Hindlimb muscle (tissue), 1 donor: ENCODE measurements at places on chromosomes 4 and X. TPM values are rescaled to one million over a fixed set of nuclear protein-coding genes. Genes with fewer than 3 reads are reported as not detected.

DNA sequence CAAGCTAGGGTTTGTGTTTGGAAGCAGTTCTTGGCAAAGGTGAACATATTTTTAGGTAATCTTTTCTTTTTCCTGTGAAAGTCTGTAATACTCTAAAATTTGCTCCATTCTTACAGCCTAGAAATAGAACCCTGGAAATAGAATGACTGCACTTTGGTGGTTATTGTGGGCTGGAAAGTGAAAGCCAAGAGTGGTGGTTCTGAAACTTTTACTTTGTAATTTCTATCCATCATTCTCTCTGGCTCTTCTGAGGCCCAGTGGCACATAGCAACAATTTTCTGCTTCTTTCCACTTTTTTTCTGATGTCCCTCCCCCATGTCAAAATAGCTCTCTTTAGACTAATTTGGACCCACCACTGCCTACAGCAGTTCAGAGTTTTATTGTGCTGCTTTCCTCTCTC lies 300.4 kb upstream of the RPS6KA3 start:
- DNase-seq, result no peak

DNA sequence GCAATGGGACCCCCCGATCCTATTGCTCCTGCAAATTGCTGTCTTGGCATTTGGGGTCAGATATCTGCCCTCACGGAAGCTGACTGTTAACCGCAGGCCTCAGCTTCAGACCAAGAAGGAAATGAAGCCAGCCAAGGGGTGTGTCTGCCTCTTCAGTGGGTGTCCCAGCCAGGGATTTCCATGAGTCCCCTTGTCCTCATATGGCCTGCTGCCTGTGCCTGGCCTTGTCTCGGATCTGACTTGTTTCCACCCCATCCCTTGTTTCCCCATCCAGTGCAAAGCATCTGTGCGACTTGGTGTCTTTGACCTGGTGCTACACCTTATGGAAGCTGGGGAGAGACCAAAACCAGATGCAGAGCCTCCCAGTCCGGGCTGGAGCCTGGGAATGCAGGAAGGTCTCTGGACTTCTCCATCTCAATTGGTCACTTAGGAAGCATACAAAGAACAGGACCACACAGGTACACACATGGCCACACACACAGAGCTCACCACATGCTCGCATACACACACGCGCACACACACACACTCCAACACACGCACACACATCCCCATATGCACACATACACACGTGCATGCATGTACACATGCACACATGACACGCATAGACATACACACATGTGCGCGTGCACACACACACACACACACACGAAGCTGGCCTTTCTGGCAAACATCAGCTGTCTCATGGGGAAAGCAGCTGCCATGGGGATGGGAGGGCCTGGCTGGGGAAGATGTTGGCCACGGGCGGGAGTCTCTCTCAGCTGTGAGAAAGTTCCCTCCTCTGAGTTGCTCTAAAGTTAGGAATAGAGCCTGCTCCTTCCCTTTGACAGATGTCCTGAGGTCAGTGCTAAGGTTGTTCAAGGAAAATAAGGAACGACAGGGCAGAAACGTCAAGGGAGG lies 65.5 kb downstream of the CRMP1 start:
- no peak for DNase-seq

GRCh38 chrX:110032534-110033147 lies 29.7 kb downstream of the TMEM164 start:
- no peak for DNase-seq

GRCh38 chr4:7737268-7737645 lies 202.4 kb downstream of the AFAP1 start:
- no peak for DNase-seq

Gene SMR3B
- polyA plus RNA-seq, result not detected

Gene MCTS1
- 32.9 TPM for polyA plus RNA-seq

Gene UPF3B
- polyA plus RNA-seq, result 14.6 TPM

Gene OTC
- polyA plus RNA-seq, result not detected
